ENCODE measurements at places on chromosomes 5 and 9.

DNA sequence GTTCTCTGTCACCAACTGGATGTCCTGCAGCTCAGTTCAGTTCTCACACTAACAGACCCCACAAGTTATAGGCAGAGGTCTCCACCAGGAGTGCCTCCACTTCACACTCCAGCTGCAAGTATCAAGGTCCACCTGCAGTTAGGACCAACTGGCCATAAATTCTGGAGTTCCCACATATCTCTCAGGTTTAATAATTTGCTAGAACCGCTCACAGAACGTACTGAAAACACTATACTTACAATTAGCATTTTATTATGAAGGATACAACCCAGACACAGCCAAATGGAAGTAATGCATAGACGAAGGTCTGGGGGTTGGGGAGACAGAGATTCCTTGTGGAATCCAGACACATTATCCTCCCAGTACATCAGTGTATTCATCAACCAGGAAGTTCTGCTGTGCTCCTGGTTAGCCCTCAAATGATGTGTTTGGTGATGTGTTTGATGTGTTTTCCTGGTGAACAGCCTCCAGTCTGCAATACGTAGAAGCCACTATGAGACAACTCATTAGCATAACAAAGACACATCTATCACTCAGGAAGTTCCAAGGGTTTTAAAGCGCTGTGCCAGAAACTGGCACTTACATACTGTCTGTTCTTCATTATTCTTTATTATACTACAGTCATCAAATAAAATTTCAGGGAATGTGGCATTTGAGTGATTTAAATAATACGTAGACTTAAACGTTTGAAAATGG, 25.4 kb downstream of the OGN start:
- H3K27me3 ChIP-seq: no peaks in the 10 kb centered on the region
- no peak for DNase-seq
- peak overlapping the region; percentile 47 for H3K27ac ChIP-seq

GRCh38 chr9:109861499-109861898, 81.5 kb downstream of the PALM2AKAP2 start:
- DNase-seq: no peak
- H3K27me3 ChIP-seq: peaks cover 6% of the 10 kb centered on the region
- H3K4me3 ChIP-seq: no peak overlapping the region
- H3K36me3 ChIP-seq: no peaks in the 10 kb centered on the region

- DNase-seq: no peak
- H3K27ac ChIP-seq: no peak overlapping the region
- H3K36me3 ChIP-seq: peaks cover 23% of the 10 kb centered on the region
- peaks cover 7% of the 10 kb centered on the region for H3K4me1 ChIP-seq
These were observed 56.7 kb downstream of the HRH2 start for GRCh38 chr5:175714479-175715085.

- no peak overlapping the region for H3K27ac ChIP-seq
- no peaks in the 10 kb centered on the region for H3K27me3 ChIP-seq
- H3K4me1 ChIP-seq: peaks cover 2% of the 10 kb centered on the region
- no peak overlapping the region for H3K4me3 ChIP-seq
- no peak for DNase-seq
These were observed 40.4 kb upstream of the FGF1 start for GRCh38 chr5:142726188-142726731.

- no peak overlapping the region for H3K27ac ChIP-seq
- peaks cover 11% of the 10 kb centered on the region for H3K4me1 ChIP-seq
- H3K36me3 ChIP-seq: no peaks in the 10 kb centered on the region
- no peak overlapping the region for H3K4me3 ChIP-seq
- no peak for DNase-seq
- no peaks in the 10 kb centered on the region for H3K27me3 ChIP-seq
These were observed 90.9 kb downstream of the PIK3R1 start for GRCh38 chr5:68306361-68307014.

All from naive thymus-derived CD8-positive, alpha-beta T cell (primary cell).